ENCODE measurements at places on chromosomes 1 and 21. TPM values are rescaled to one million over a fixed set of nuclear protein-coding genes. Genes with fewer than 3 reads are reported as not detected.
A peak's percentile ranks its signal among the peaks of the same experiment; 100 is the strongest.

DNA sequence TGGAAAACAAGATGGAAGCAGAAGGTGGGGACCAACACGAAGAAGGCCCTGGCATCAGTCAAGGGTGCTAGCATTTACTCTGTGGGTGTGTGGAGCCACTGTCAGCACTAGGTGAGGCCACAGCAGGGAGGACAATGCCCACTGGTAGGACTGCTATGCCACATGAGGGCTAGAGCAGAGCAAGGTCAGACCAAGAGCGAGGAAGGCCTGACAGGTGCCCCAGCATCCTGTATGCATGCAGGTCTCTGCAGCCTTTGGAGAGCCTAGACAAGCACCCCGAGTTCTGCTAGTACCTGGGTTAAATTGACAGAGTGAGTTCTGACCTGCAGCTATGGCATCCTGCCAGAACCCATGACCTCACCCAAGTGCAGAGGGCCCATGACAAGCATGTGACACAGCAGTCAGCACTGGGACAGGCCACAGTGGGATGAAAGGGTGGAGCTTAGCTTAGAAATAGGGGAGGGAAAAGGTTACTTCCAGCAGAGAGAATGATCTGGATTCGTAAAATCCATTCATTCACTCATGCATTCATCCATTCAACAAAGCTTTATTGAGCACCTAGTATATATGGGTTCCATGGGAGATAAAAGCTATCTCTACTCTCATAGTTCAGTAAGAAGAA lies 9.0 kb upstream of the CSF1 start:
- no peak for DNase-seq

DNA sequence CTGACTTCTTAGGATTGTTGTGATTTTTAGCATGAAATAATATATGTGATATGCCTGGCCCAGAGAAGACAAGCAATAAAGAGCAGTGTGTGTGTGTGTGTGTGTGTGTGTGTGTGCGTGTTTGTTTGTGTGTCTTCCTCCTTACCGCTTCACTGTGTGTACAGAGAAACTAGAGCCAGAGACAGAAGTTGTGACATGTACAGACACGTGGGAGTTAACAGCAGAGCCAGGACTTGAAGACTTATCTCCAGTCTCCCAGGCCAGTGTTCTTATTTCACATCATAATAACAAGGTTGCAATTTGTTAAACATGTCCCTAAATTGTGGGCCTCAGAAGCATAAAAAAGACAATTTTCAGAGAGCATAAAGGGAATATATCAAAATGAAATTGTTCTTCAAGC lies 192.0 kb upstream of the JUN start:
- DNase-seq, result no peak

DNA sequence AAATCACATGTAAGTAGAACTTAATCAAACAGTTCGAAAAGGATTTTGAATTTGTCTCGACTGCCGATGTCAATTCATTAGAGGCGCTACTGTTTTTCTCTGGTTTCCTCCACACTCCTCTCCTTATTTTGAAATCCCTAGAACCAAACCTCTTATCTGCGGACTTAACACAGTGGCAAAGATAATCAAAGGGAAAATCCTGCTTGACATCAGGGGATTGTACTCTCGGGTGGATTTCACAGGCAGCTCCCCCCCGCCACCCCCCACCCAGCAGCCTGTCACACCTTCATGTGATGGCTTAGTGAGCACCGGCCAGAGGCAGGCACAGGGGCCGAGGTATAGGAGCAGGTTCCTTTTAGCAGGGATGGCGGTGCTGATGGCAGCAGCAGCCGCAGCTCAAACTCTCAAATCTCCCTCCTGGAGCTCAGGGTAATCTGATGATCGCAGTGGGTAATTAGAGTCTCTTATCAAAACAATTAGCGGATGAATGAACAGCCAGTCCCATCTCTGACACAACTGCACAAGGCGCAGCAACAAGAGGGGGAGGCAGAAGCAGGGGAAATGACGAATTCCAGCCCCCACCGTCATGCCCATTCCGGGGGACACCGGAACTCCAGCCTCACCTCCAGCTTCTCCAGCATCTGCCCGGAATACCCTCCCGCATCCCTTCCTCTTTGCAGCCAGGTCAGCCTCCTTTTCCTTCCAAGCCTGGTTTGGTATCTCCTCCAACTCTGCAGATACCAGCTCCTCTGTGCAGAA lies 80.3 kb downstream of the SSBP3 start:
- DNase-seq, result no peak

GRCh38 chr1:2240270-2241156 lies 12.4 kb downstream of the SKI start:
- peak; percentile 89 for DNase-seq

DNA sequence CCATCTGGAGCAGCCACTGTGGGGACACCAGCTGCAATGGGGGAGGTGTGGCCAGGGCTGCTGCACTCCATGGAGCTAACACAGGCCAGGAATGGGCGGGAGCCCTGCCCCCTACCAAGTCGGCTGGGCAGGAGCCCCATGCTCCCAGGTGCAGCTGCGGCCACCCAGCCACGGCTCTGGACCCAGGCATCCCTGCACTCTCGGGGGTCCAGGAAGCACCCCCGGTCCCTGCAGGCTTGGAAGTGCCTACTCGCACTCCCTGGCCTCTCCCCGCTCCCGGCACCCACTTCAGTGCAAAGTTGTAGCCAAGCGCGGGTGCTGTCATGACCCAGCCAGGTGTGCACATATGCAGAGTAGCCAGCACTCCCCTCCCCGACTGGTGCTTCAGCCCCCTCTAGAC lies 91.8 kb downstream of the HLCS start:
- no peak for DNase-seq

- no peak for DNase-seq
These were observed 14.8 kb upstream of the CASQ2 start for GRCh38 chr1:115783311-115783710.

GRCh38 chr1:234589064-234589800 lies 20.7 kb downstream of the IRF2BP2 start:
- DNase-seq, result no peak

GRCh38 chr21:42377211-42377950 lies 11.0 kb upstream of the TFF1 start:
- DNase-seq, result no peak

DNA sequence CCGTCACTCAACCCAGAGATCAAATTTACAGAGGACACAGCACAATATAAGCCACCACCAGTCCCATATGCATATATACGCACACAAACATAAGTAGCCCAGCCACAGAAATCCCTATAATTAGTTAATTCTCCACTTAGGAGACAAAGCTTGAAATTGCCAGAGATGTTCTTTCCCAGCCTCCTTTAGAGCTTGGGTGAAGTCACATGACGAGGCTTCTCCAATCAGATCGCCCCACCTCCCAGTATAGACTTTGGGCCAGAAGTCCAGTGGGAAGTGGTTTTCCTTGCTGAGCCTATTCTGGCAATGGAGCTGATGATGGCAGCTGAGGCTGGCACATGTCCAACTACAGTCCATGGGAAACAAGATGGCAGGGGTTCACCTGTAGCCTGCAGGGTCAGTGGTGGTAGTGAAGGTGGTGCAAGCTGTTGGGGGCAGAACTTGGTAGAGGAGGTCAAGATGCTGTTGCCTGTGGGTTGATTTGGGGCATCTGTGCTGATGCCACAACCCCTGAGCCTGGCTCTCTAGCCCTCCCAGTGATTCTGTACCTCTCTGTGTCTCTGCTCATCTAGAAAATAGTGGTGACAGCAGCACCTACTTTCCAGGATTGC lies 535.9 kb downstream of the MATN1 start:
- DNase-seq, result no peak

DNA sequence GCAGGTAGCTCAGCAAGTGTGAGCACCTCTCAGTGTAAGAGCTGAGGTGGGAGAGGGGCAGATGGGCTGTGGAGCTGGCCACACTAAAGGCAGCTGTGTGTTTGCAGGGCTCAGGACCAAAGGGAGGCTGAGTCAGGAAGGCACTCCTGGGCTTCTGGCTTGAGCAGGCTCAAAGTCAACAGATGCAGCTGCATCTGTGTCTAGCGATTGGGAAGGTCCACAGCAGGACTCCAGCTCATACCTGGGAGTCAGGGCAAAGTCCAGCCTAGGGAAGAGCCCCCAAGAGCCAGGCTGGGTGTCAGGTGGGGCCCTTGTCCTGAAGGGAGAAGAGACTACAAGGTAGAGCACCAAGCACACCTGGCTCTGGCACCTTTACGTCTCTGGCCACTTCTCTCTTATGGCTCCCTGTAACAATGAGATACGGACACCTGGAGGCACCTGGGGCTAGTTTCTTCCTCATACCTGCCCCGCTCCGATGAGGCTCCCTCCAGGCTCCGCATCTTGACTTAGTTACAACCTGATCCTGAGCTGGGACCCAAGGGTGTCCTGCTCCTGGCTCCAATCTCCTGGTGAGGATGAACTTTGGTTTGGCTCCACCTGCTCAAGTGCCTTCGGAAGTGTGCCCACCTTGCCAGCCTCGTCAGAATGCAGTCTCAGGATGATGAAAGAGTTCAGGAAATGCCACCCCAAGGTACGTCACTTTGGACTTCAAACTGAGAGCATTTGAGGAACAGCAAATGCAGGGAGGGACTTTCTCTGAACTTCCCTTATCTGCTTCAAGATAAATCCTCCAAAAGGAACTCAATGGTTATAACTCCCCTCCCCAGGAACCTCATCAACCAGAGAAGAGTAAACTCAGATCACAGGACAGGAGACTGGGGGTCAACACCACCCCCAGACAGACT lies 21.5 kb upstream of the SLC2A1 start:
- DNase-seq, result no peak

- no peak for DNase-seq
These were observed 4.4 kb downstream of the MORN1 start for GRCh38 chr1:2386636-2387611.

GRCh38 chr1:39990428-39990827 lies 35.5 kb downstream of the MFSD2A start:
- DNase-seq, result no peak

- DNase-seq, result no peak
These were observed 9.5 kb upstream of the PIGR start for GRCh38 chr1:206955476-206956451.

- no peak for DNase-seq
These were observed 727.6 kb downstream of the PTPRU start for GRCh38 chr1:29963946-29964345.

GRCh38 chr1:38034871-38035270 lies 11.7 kb downstream of the POU3F1 start:
- DNase-seq, result no peak

GRCh38 chr1:231716879-231717278 lies 90.3 kb downstream of the DISC1 start:
- no peak for DNase-seq

GRCh38 chr1:24317081-24317480 lies 2.1 kb upstream of the GRHL3 start:
- no peak for DNase-seq

DNA sequence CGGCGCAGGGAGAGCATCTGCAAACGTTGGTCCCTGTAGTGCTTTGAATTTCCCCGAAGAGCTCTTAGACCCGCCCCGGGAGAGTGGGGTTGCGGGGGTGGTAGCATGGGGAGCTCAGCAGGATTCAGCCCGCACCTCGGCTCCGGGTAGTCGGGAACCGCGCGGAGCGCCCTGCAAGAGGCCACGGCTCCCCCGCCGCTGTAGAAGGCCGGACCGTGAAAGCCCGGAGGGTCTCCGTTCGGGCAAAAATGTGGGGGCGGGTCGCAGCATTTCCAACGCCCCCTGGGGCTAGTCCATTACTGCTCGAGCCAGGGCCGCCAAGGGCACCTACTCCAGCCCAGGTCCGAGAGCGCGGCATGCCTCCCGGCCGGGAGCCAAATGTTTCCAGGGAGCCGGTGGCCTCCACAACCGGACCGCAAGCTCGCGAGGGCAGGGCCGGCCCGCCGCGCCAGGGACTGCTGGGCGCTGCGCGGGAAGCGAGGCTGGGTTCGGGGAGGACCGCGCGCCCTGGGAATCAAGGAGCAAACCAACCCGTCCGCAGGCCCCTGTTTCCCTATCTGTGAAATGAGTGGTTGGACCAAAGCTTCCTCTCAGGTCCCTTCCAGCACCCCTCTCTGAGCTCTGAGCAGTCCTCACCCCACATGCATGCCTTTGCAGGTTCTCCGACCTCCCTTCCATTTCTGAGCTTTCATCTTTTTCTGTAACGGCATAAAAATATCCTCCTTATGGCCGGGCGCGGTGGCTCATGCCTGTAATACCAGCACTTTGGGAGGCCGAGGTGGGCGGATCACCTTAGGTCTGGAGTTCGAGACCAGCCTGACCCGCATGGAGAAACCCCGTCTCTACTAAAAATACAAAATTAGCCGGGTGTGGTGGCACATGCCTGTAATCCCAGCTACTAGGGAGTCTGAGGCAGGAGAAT lies 775 bp upstream of the TMEM63A start:
- DNase-seq, result peak; percentile 56

DNA sequence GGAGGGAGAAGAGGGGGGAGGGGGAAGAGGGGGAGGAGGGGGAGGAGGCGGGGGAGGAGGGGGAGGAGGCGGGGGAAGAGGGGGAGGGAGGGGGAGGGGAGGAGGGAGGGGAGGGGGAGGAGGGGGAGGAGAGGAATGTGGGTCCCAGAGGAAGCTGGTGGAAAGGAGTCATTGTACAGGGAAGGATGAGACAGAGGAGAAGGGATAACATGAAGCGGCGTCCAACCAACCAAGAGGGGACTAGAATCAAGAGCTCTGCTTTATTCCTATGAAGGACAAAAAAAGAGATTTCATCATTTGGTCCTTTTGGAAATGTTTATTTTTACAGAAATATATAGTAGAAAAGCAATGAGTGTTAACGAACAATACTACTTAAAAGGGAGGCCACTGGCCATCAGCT lies 24.5 kb downstream of the COA6 start:
- DNase-seq, result no peak

- no peak for DNase-seq
These were observed 79.1 kb downstream of the RGS21 start for GRCh38 chr1:192395895-192396294.

DNA sequence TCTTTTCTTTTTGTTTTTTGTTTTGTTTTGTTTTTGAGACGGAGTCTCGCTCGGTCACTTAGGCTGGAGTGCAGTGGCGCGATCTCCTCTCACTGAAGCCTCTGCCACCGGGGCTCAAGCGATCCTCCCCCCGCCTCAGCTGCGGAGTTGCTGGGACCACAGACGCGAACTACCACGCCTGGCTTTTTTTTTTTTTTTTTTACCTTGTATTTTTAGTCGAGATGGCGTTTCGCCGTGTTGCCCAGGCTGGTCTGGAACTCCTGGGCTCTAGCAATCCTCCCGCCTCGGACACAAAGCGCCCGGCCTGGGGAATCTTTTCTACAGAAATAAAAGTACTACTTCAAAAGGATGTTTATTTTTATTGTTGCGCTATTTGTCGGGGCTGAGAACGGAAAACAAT lies 1.1 kb upstream of the SETDB1 start:
- peak; percentile 33 for DNase-seq

GRCh38 chr1:76827066-76827465 lies 40.2 kb upstream of the ST6GALNAC5 start:
- no peak for DNase-seq

- DNase-seq, result no peak
These were observed 61.8 kb upstream of the CLDN14 start for GRCh38 chr21:36541721-36542139.

GRCh38 chr1:33268457-33268856 lies 12.2 kb downstream of the ZNF362 start:
- DNase-seq, result no peak

Gene B3GALT2
- polyA plus RNA-seq, result 0.80 TPM

Gene LIPI
- 0.28 TPM for polyA plus RNA-seq

Gene CYP4X1
- 7.5 TPM for polyA plus RNA-seq

Gene FBXO2
- polyA plus RNA-seq, result 19.0 TPM

Gene LCA5L
- 88.0 TPM for polyA plus RNA-seq

Gene CD52
- polyA plus RNA-seq, result 23.8 TPM

Gene FCGR2B
- 16.1 TPM for polyA plus RNA-seq

Gene DIO1
- polyA plus RNA-seq, result 1.7 TPM

Gene DYNLT4
- polyA plus RNA-seq, result 0.47 TPM

Gene UMODL1
- polyA plus RNA-seq, result 6.8 TPM

All from testis (tissue), 5 donors.